ENCODE measurements at places on chromosomes 13 and 19.

DNA sequence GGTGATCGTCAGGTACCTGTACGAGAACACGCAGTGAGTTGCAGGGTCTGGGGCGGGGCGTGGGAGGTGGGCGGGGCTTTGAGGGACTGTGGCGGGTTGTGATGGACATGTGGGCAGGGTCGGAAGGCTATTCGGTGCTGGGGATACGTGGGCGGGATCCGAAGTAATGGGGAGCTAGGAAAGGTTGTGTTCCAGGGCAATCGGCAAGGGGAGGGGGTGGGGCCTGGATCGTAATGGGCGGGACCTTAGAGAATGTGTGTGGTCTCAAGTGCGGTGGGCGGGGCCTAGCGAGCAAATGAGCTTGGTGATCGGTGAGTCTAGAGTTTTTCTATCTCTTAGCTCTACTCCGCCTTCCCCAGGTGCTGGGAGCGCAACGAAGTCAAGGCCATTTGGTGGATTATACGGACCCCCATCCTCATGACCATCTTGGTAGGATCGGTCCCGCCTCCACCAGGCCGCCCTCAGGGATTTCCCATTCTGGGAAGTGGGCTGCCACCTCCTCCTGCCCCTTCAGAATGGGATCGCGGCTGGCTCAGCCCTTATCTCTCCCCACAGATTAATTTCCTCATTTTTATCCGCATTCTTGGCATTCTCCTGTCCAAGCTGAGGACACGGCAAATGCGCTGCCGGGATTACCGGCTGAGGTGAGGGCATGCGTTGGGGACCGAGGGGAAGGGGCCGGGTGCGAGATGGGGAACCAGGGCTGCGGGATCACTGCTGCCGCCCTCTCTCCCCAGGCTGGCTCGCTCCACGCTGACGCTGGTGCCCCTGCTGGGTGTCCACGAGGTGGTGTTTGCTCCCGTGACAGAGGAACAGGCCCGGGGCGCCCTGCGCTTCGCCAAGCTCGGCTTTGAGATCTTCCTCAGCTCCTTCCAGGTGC lies 9.6 kb downstream of the GIPR start:
- DNase-seq, result peak; percentile 38

GRCh38 chr13:21850013-21851006 lies 179.4 kb downstream of the FGF9 start:
- DNase-seq, result no peak

GRCh38 chr19:30762651-30763050 lies 390.5 kb downstream of the ZNF536 start:
- no peak for DNase-seq

DNA sequence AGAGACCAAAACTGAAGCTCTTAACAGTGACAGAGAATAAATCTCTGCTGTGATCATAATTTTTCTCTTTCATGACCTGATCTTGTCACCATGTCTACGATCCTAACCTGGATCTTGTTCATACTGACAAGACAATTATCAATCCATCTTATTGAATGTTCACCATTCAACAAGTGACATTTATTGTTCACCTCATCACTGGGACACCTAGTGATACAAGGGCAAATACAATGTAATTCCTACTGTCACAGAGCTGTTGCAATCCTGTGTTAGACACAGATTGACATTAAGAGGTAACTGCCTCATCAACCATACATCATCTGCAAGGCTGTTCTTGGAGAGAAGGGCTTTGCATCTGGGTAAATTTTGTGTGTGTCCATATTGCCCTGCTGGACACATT lies 942.4 kb upstream of the PRR20A start:
- no peak for DNase-seq

GRCh38 chr19:21454901-21455300 lies 50.5 kb upstream of the ZNF429 start:
- no peak for DNase-seq

- DNase-seq, result no peak
These were observed 8.0 kb downstream of the TMEM86B start for GRCh38 chr19:55220525-55220924.

DNA sequence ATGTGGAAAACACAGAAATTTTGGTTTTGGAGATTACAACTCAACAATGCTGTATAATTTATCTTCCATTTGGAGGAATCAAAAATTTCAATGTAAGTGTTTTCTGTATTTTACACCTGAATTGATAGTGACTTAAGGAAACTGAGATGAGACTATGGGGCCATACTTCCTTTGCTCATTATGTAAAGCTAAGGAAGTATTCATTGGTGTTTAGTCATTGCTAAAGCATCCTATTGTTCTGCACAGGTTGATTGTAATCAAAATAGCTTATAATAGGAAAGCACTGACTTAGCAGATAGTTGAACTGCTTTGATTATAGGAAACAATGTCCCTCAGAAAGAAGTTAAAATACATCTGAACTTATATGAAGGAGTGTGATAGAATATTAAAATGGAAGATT lies 244.4 kb upstream of the SLITRK5 start:
- DNase-seq, result no peak

All from NCI-H1436 treated with DMSO at 0.1 percent for 48 hours (cell line).